ENCODE measurements at places on chromosomes 2 and 18. TPM values are rescaled to one million over a fixed set of nuclear protein-coding genes. Genes with fewer than 3 reads are reported as not detected.

SLC5A7 gene
- total RNA-seq, result not detected

PLGLB2 gene
- total RNA-seq, result 3.6 TPM

SERPINB3 gene
- total RNA-seq, result not detected

CPO gene
- total RNA-seq, result 0.44 TPM

AQP12B gene
- not detected for total RNA-seq

CYP27C1 gene
- total RNA-seq, result 0.51 TPM

TMEM247 gene
- total RNA-seq, result not detected

KATNAL2 gene
- 8.0 TPM for total RNA-seq

RAB27B gene
- total RNA-seq, result 0.98 TPM

MPP4 gene
- 0.22 TPM for total RNA-seq

CHPF gene
- total RNA-seq, result 41.6 TPM

VSNL1 gene
- total RNA-seq, result not detected

HSPE1 gene
- 56.8 TPM for total RNA-seq

DNAJC5G gene
- not detected for total RNA-seq

ERFE gene
- not detected for total RNA-seq

TRAK2 gene
- 59.7 TPM for total RNA-seq

GAD1 gene
- 2.4 TPM for total RNA-seq

SERPINB13 gene
- total RNA-seq, result not detected

SNRPD1 gene
- 8.2 TPM for total RNA-seq

ALPI gene
- not detected for total RNA-seq

ZNF397 gene
- total RNA-seq, result 26.3 TPM

ZNF385B gene
- 0.65 TPM for total RNA-seq

CNDP1 gene
- total RNA-seq, result not detected

CCDC85A gene
- 9.0 TPM for total RNA-seq

LIPG gene
- 1.1 TPM for total RNA-seq

UPP2 gene
- total RNA-seq, result not detected

BARD1 gene
- total RNA-seq, result 7.7 TPM

SERPINB7 gene
- total RNA-seq, result not detected

C1QL2 gene
- total RNA-seq, result not detected

BAZ2B gene
- total RNA-seq, result 109 TPM
